ENCODE measurements at places on chromosomes 5 and 9. TPM values are rescaled to one million over a fixed set of nuclear protein-coding genes. Genes with fewer than 3 reads are reported as not detected.
A peak's percentile ranks its signal among the peaks of the same experiment; 100 is the strongest.

DNA sequence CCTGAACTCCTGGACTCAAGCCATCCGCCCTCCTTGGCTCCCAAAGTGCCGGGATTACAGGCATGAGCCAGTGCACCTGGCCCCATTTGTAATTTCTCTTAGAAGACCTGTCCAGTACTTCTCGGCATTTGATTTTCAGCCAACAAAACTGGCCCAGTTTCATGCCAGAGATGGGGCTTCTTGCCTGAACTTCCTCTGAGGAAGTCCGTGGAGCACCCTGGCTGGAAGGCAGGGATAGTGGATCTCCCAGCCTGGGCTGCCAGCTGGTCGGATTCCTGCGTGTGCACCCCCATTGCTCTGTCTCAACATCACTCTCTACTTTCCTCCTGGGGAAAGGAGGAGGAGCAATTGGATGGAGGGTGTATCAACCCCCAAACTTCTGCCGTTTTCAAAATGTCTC, 39.0 kb downstream of the FAM78A start:
- no peak for DNase-seq

DNA sequence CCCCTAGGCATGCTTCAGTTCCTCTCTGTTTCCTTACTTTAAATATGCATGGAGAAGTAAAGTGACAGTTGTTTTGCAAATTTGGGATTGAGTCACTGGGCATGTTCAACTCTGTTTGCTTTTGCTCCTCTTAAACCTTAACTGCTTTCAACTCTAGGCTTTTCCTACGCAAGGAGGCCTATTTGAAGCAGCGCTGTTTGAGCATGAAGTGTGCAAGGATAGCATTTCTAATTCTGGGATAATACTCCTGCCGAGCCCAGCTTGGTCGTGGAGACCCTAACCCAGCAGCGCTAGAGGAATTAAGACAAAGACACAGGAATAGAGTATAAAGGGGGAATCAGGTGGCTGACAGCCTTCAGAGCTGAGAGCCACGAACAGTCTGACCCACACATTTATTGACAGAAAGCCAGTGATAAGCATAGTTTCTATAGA, 803.4 kb upstream of the CDH10 start:
- DNase-seq: no peak

GRCh38 chr9:84439250-84439649, 98.7 kb upstream of the SLC28A3 start:
- no peak for DNase-seq

DNA sequence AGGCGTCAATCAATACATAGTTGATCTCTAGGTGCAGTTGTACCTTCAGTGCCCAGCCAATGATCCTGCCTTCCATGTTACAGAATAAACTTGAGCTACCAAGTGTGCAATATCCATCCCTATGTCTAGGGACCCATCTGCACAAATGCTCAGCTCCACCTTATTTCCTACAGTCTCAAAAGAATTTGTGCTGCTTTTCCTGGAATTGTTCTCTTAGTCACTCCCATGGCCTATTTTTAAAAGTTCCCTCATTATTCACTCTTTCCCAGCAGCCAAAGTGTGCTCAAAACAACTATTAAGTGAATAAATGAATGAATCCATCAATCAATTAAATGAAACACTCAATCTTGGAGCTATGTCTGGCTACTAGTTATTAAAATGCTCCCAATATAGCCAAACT, 14.7 kb downstream of the LIX1 start:
- no peak for DNase-seq

GRCh38 chr5:59843511-59844213, 49.9 kb downstream of the PDE4D start:
- no peak for DNase-seq

The ADAMTSL2 gene
- total RNA-seq: 1.3 TPM

DNA sequence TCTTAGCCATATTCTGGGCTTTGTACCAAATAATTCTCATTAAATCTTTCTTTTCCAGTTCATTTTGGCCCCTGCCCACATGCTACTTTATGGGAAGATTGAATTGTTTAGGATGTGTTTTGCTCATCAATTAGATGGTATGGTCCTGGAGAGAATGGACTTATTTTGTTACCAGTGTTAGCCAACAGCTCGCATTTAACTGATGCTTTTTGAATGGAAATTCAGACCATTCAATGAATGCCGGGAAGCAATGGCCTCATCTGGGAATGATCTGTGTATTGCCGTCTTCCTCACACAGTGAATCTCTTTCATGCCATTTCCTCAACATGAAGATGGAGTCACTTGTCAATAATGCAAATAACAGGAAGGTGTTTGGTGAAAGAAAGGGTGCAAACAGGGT, 370.6 kb upstream of the PIK3R1 start:
- DNase-seq: no peak

- DNase-seq: no peak
Observed at GRCh38 chr9:108980893-108981292, 32.4 kb downstream of the CTNNAL1 start.

The NSG2 gene
- 233 TPM for total RNA-seq

The SPATA31C1 gene
- not detected for total RNA-seq

The PDCD1LG2 gene
- total RNA-seq: not detected

The ZNF366 gene
- not detected for total RNA-seq

GRCh38 chr5:64789457-64789856, 20.7 kb downstream of the CWC27 start:
- no peak for DNase-seq

The FAXDC2 gene
- total RNA-seq: 0.66 TPM

DNA sequence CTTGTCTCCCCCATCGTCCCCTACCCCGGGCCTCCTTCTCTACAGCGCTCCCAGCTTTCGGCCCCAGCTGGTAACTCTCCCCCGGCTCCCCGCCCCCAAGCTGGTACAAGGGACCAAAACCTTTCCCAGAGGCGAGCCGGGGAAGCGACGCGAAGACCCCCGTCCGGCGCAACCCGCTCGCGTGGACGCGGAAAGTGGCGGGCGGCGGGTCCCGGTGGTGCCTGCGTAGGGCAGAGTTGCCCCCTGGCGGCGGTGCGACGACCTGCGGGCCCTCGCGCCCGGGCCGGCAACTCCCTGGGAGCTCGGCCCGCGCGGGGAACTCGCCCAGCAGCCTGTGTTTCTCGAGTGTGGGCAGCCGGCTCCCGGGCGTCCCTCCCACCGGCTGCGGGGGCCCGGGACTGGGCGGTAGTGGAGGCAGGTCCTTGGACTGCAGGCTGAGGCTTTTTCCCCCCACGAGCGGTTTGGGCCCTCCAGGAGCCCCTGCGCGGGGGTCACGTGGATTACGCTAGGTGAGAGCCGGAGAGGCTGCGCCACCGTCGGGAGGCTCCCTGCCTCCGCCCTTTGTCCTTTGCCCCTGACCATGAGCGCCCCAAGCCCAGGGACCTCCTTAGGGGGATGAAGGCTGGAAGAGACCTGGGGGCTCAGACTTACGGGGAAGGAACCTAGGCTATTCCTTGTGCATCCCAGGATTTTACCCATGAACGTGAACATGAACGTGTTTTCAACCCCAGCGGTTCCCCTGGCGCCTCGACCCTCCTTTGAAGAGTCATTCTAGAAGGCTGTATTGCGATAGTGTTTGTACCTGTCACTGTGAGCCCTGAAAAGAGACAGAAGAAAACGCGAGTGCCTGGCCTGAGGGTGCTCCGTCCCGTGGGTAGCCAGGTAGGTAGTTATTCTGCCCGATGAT, 2.9 kb upstream of the FOXD1 start:
- peak; percentile 88 for DNase-seq

The F2RL2 gene
- total RNA-seq: not detected

- DNase-seq: no peak
Observed at GRCh38 chr9:12784461-12785259, 9.8 kb downstream of the LURAP1L start.

- DNase-seq: no peak
Observed at GRCh38 chr9:88604836-88605511, 70.0 kb downstream of the NXNL2 start.

DNA sequence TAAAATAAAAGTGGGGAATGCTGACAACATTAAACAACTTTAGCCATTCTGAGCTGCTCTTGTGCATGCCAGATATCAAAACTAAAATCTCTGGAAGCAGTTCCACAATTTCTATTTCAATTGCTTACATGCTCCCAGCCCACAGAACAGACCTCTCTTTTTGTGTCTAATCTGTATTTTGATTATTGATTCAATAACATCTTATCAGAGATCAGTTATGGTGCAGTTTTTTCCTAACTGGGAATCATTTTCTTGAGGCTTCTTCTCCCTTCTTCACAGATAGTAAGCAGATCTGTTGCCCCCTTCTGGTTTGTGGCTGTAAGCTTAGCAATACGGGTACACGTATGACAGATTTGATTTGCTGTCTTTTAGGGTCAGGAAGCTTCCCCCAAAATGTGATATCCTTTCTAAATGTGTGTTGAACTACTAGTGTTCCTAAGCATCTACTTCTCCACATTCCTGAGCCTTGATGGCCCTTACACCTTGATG, 39.4 kb downstream of the MRPS27 start:
- DNase-seq: no peak

The PCDHA2 gene
- 20.9 TPM for total RNA-seq

The NKD2 gene
- total RNA-seq: 41.7 TPM

The FAM151B gene
- total RNA-seq: 0.29 TPM

The MYMK gene
- not detected for total RNA-seq

DNA sequence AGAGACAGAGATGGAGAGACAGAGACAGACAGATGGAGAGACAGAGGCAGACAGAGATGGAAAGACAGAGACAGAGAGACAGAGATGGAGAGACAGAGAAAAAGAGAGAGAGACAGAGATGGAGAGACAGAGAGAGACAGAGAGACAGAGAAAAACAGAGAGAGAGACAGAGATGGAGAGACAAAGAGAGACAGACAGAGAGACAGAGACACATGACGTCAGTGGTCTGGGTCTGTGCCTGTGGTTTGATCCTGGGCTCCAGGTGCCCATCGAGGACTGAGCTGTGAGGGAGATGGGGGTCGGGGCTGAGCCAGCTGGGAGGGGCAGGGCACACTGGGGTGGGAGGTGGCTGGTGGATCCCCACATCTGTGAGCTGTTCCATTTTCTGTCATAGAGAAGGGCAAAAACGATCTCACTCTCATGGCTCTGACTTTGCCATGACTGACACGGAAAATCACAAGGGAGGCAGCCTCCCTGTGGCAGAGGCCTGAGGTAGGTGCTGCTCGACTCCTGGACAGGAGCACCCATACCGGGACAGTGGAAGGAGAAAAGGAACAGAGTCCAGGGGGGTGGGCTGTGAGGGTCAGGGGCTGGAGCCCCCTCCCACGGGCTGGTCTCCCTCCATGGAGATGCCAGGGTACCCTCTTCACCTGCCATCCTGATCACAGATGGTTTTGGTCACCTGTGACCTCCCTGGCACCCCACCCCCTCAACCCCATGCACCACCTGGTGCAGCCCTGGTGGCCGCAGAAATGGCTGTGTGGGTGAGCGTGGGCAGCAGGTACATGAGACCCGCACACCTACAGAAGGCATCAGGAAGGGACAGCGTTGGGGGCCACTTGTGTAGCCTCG, 28.8 kb downstream of the GLT6D1 start:
- no peak for DNase-seq

- no peak for DNase-seq
Observed at GRCh38 chr9:137972355-137972987, 94.9 kb downstream of the CACNA1B start.

The SPATA31E1 gene
- total RNA-seq: 0.71 TPM

The TRIP13 gene
- total RNA-seq: 3.9 TPM

DNA sequence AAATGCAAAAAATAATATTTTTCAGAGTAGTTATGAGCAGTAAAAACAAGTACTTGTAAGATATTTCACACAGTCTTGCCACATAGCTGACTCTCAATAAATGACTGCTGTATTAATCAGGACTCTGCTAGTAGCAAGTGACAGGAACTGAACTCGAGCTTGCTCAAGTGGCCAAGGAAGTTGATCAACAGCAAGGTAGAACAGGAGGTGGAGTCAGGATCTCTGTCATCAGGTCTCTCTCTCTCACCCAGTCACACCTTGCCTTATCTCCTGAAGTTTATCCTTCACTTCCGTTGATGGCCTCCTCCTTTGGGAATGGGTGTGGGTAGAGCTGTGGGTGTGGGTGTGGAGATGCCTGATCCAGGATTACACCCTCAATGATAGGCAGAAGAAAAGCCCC, 107.0 kb downstream of the GPBP1 start:
- DNase-seq: no peak

The GPR151 gene
- total RNA-seq: not detected

GRCh38 chr5:166602271-166602670, 1689.2 kb upstream of the WWC1 start:
- no peak for DNase-seq

- DNase-seq: peak; percentile 39
Observed at GRCh38 chr5:141349917-141350619, at the start of gene PCDHGB1. TSS of gene PCDHGB1 (plus strand) at chr5:141350099. CDS start at chr5:141350261, 162 bp downstream.

The PCDHB6 gene
- 7.2 TPM for total RNA-seq

The SWI5 gene
- total RNA-seq: 13.7 TPM

The IL13 gene
- total RNA-seq: not detected

The GNA14 gene
- total RNA-seq: 0.32 TPM

- DNase-seq: no peak
Observed at GRCh38 chr5:175457466-175457865, 13.5 kb upstream of the DRD1 start.

The FGD3 gene
- 1.2 TPM for total RNA-seq

DNA sequence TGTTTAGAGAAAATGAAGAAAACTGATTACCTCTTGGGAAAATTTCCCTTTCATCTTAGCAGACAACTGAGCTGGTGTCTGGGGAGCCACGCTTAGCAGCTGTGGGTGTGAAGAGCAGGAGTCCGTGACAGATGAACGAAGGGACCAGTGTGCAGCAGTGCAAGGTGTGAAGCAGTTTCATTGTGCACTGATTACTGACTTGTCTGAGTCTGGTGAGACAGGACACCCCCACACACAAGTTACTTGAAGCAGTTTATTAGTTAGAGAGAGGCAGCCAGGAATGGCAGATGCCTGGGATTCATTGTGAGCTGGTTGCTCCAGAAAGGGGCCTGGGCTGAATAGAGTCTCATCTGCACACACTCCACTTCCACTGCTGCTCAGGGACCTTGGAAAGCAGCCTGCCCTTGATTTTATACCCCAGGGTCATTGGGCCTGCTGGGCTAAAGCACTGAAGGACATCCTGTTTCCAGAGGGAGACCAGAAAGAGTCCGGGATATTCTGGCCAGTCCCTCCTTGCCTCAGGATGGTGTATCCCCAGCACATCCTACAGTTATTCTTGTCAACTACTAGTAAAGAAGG, 47.4 kb downstream of the FBXL7 start:
- DNase-seq: peak; percentile 25
